Stimulated activated CD8-positive, alpha-beta memory T cell treated with anti-CD3 and anti-CD28 coated beads, Interleukin-7, amount 100 ng/mL, for 24 hours (primary cell): ENCODE measurements at places on chromosomes 4 and X.

DNA sequence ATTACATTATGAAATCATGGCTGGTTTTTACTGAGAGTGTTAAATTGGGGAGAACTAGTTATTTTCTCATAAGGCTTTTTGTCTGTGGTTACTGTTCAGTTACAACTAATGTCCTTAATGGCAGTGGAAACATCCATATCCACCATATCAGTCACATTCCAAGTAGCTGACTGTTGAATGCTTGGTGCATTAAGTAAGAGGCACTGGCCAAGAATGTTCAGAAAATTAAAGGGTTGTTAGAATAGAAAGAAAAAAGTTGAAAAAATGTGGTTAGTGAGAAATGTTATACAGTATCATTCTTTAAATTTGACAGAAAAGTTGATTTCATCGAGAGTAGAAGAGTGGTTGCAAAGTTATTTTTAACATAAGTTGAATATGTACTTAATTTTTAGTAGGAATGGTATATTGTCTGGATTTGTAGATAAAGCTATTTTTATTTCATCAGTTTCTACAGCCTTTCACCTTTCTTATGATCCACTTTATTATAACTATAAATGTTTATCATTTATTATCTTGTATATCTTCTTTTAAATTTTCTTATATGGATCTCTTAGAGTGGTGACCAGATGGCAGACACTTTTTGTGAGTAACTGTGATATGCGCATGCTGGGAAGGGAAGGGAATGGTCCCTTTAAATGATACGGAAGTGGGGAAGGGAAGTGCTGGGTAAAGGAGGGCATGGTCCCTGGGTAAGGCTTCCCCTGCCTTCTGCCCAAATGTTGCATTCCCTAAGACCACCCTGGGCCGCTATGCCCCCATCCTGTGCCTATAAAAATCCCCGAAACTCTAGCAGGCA is 2407.1 kb downstream of the ARAP2 start:
- no peak for DNase-seq

GRCh38 chr4:52957220-52957686 is 95.1 kb downstream of the RASL11B start:
- DNase-seq, result no peak

DNA sequence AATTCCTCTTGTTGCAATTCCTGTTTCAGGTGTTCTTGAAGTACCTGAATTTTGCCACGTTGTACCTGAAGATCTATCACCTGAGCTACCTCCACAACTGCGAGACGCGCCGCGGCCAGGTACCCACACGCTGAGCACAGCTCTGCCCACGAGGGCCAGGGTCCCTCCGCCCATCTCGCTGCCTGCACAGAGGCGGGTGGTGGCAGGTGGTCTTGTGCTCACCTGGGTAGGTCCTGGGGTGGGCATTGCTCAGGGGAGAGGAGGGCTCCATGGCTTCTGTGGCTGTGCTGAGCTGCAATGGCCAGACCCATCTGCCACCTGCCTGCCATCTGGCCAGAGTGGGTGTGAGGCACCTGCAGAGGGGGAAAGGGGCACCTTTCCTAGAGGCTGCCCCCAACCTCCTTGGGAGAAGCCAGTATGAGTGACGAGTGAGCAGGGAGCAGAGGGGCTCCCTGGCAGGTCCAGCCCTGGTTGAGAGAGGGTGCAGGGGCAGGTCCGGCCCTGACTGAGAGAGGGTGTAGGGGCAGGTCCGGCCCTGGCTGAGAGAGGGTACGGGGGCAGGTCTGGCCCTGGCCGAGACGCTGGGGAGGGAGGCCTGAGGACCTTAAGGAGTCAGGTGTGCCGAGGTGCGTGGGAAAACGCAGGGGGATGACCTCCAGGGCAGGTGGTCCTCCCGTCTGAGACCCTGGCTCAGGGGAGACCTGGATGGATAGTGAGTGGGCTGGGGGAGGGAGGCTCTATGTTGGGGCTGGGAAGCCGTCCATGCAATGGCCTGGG is 10.7 kb downstream of the PDE6B start:
- no peak for DNase-seq

- DNase-seq, result no peak
Observed at GRCh38 chr4:176308441-176308840, 11.3 kb upstream of the SPCS3 start.
